H4 (cell line): ENCODE measurements at places on chromosomes 3 and 15. TPM values are rescaled to one million over a fixed set of nuclear protein-coding genes. Genes with fewer than 3 reads are reported as not detected.

DNA sequence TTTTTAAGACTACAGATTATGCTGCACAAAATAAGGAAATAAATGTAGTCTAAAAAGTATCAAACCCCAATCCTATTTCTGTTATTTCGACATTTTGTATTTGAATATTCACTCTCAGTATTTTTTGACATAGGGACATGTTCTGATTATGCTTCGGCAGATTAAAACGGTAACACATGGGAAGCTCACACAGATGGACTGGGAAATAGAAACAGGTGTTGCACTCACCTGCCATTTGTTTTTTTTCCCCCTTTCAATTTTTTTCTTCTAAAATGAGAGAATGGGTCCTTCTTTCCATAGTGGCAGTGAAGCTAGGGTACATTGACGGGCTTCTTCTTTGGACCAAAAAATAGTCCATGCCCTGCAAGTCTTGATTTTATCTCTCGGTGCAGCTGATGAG, 163.1 kb downstream of the MYRIP start:
- no peak for DNase-seq

Gene LRRC15
- total RNA-seq: 5.8 and 6.0 TPM in 2 replicates

DNA sequence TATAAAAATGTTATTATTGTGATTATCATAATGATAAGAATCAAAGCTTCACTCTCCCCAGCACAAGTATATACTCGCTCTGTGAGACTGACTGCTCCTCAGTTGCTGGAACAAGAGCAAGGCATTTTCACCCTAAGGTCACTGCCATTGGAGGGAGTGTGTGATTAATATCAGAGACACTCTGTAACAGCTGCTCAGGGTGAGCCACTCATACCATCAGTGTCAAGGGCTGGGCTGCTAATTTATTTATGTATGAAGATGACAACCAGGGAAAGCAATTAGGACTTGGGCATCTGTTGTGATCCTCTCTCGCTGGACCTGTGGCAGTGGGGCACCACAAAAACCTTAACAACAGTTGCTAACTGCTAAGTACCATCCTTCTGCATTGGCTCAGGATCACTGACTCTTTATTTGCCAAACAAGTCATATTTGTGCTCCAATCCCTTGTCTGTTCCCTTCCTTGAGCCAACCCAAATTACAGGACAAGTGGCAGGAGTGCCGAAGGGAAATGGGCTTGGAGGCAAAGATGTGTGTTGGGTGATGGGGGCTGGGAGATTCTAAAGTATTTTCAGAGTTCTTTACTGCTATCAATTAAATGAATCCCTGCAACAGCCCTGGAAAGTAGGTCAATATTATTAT, 297.5 kb upstream of the STT3B start:
- DNase-seq: no peak

DNA sequence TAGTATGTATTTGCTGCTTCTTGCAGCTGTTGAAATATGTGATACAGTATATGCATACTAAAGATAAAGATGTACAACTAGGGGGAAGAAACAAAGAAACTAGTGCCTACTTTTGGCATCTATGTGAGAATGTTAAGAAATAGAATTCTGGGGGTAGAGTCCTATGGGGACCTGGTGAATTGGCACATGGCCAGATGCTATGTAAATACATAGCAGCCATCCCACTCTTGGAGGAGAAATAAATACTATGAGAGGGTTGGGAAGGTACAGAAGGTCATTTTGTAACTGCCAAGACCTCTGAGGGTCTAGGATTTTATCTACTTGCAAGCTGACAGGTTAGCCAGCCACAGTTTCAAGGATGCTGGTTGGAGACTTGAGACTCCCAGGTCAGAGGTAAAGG, 298.3 kb upstream of the TBL1XR1 start:
- DNase-seq: no peak

Gene SI
- total RNA-seq: 0.04 TPM in 1 of 2 replicates, not detected in the other

DNA sequence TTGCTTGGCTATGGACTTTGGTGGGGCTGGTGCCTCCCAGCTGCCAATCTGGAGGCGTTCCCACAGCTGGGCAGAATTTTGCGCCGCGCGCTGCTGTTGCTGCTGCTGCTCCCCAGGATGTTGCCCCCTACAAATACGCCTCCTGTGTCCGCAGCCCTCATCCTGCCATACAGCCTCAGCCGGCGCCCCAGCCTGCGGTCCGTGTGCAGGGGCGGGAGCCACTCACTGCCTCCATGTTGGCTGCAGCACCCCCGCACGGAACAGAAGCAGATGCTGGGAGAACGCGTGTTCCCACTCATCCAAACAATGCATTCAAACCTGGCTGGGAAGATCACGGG, 197.7 kb upstream of the MCTP2 start:
- no peak for DNase-seq

Gene EFHB
- not detected in 2 replicates for total RNA-seq

DNA sequence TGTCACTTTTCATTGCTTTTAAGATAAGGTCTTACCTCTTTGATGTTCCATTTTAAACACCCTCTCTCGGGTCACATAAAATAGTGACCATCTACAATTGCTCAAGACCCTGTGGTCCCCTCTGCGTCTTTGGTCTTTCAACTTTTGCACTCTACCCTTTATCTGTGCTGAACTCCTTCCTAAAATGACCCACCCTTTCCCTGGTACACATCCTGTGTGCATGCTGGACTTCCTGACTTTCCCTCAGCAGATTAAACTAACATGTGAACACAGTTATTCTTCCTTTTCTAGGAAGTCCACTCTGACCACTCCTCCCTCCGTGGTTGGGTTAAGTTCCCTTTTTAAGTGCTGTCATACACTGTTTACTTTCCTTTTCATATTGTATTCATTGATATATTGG, 414.2 kb downstream of the GABRB3 start:
- DNase-seq: no peak

Gene SMCO1
- total RNA-seq: not detected in 2 replicates

GRCh38 chr3:52319921-52320595, 3.9 kb downstream of the DNAH1 start:
- DNase-seq: no peak

DNA sequence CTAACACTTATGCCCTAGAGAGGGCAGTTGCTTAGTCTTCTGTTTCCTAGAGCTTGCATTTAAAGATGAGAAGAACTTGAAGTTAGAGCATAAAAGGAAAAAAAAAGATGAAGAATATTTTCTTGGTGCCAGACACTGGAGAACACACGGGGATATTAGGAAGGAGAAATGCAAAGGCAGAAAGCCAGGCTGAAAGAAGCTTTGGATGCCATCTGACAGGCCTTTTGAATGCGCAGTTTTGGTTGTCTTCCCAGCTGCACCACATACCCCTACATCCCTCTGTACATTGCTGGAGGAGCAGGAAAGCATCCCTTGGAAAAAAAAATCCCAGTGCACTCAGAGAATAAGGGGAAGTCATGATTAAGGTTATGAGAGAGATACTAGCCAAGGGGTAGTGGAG, 378.9 kb downstream of the GAP43 start:
- no peak for DNase-seq

Gene DPPA4
- 0.04 TPM in 1 of 2 replicates, not detected in the other for total RNA-seq

GRCh38 chr3:138219255-138219654, 32.2 kb downstream of the ARMC8 start:
- DNase-seq: no peak

GRCh38 chr3:30664884-30665283, 58.5 kb downstream of the TGFBR2 start:
- DNase-seq: no peak

- no peak for DNase-seq
These were observed 107.8 kb downstream of the MBNL1 start for GRCh38 chr3:152376351-152377183.

DNA sequence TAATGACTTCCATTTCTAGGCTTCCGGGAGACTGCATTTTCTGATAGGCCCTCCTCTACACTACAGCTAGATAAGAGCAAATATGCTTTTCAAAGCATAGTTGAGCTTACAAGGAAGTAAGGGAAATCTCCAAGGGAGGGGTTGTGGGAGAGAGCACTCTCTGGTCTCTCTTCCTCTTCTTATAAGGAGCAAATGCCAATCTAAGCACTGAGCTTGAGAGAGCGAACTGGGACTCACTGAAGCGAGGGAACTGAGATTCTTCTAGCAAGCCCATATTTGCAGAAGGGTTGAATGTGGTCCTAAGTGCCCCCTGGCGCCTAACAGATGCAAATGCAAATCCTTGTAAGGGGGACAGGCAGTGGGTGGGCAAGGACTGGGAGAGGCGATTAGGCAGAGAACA, 164.8 kb downstream of the ERC2 start:
- peak; percentile 30 for DNase-seq

GRCh38 chr3:42514876-42515275, 12.4 kb downstream of the VIPR1 start:
- no peak for DNase-seq

GRCh38 chr15:47762621-47763020, 45.3 kb downstream of the SEMA6D start:
- no peak for DNase-seq
